ENCODE measurements at places on chromosomes 2 and 18. TPM values are rescaled to one million over a fixed set of nuclear protein-coding genes. Genes with fewer than 3 reads are reported as not detected.

GRCh38 chr18:78526923-78527711 is 452.5 kb upstream of the SALL3 start:
- H3K27me3 ChIP-seq: peaks cover 3% of the 10 kb centered on the region
- no peak for DNase-seq
- H3K4me1 ChIP-seq: no peaks in the 10 kb centered on the region
- H3K4me3 ChIP-seq: no peak overlapping the region
- H3K27ac ChIP-seq: no peak overlapping the region
- H3K36me3 ChIP-seq: peaks cover 18% of the 10 kb centered on the region

DNA sequence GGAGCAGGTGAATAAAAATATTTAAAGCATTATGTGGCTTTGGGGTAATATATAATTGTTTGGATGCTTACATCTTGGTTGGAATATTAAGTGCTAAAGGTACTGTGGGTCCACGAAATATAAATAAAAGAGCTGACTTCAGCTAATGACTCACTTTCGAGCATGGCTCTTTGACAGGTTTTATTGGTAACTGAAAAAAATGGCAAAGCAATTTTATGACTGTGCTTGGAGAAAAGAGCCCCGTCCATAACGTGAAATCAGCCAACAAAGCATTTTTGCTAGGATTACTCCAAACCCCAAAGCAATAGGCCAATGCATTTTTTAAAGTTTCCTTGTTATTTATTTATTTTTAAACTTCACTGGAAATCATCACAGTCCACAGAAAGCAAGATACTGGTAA is 397.2 kb upstream of the CDH19 start:
- no peaks in the 10 kb centered on the region for H3K4me1 ChIP-seq
- DNase-seq: no peak
- no peak overlapping the region for H3K27ac ChIP-seq
- H3K36me3 ChIP-seq: no peaks in the 10 kb centered on the region
- H3K27me3 ChIP-seq: peaks cover 1% of the 10 kb centered on the region

- DNase-seq: no peak
- no peaks in the 10 kb centered on the region for H3K4me1 ChIP-seq
- H3K27me3 ChIP-seq: no peaks in the 10 kb centered on the region
- H3K27ac ChIP-seq: no peak overlapping the region
- H3K4me3 ChIP-seq: no peak overlapping the region
Observed at GRCh38 chr2:203574824-203575223, 39.7 kb upstream of the RAPH1 start.

GRCh38 chr2:140442319-140442718 is 1662.1 kb upstream of the NXPH2 start:
- H3K27me3 ChIP-seq: no peaks in the 10 kb centered on the region
- no peak overlapping the region for H3K27ac ChIP-seq
- no peaks in the 10 kb centered on the region for H3K4me1 ChIP-seq
- H3K36me3 ChIP-seq: no peaks in the 10 kb centered on the region
- DNase-seq: no peak

DNA sequence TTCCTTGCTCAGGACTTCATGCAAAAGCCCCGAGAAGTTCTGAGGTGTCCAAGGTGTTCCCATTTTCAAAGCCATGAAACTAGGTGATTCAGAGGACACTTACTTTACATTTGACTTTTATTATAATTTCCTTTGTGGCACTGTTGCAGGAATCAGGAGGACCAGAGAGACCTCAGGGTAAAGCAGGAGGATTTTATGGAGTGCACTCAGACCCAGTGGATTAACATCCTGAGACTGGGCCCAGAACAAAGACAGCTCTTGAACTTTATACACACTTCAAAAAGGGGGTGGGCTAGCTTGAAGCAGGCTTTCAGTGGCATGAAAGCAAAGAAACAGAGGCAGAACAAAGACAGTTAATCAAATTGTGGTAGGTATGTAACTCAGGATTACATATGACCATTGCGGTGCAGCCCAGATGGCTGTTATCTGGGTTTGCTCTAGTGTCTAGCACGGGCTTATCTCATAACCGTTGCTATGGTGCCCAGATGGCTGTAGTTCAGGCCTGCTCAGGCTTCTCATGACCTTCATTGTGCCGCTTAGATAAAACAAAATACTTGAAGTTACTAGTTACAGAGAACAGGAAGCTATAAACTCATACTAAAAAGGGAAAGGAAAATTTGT is 39.4 kb downstream of the TMEM182 start:
- no peak for DNase-seq
- H3K27ac ChIP-seq: no peak overlapping the region
- H3K36me3 ChIP-seq: peaks cover 47% of the 10 kb centered on the region
- H3K27me3 ChIP-seq: peaks cover 3% of the 10 kb centered on the region
- H3K4me1 ChIP-seq: peaks cover 14% of the 10 kb centered on the region

- no peaks in the 10 kb centered on the region for H3K4me1 ChIP-seq
- no peak for DNase-seq
- H3K27me3 ChIP-seq: peaks cover 4% of the 10 kb centered on the region
- H3K4me3 ChIP-seq: no peak overlapping the region
Observed at GRCh38 chr2:236711440-236711839, 141.8 kb downstream of the ACKR3 start.

GRCh38 chr18:79905389-79905911 is 46.0 kb downstream of the SLC66A2 start:
- no peak overlapping the region for H3K4me3 ChIP-seq
- no peaks in the 10 kb centered on the region for H3K4me1 ChIP-seq
- H3K36me3 ChIP-seq: peaks cover 44% of the 10 kb centered on the region
- H3K27ac ChIP-seq: peak overlapping the region; percentile 42

GRCh38 chr2:178225006-178225805 is 30.9 kb downstream of the OSBPL6 start:
- H3K36me3 ChIP-seq: no peaks in the 10 kb centered on the region
- H3K4me1 ChIP-seq: peaks cover 5% of the 10 kb centered on the region
- no peak overlapping the region for H3K27ac ChIP-seq
- H3K4me3 ChIP-seq: no peak overlapping the region
- H3K27me3 ChIP-seq: no peaks in the 10 kb centered on the region

GRCh38 chr2:149021761-149022160 is 16.7 kb upstream of the LYPD6B start:
- no peak overlapping the region for H3K4me3 ChIP-seq
- H3K27ac ChIP-seq: no peak overlapping the region
- H3K27me3 ChIP-seq: no peaks in the 10 kb centered on the region
- peaks cover 11% of the 10 kb centered on the region for H3K36me3 ChIP-seq
- peaks cover 3% of the 10 kb centered on the region for H3K4me1 ChIP-seq
- DNase-seq: no peak

DNA sequence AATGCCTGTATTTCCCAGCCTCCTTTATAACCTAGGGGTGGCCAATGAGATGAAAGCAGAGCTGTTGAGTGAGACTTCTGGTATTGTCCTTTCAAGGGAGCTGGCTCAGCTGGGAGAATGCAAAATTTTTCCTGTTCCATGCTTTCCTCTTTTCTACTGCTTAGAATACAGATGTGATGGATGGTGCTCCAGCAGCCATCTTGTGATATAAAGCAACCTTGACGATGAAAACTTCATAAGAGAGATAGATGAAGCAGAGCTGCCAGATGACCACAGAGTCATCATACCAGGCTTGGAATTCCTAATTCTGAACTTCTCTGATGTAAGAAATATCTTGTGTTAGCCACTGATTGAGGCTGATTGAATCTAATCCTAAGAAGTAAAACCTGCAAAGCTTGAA is 11.9 kb upstream of the INHBB start:
- peaks cover 12% of the 10 kb centered on the region for H3K4me1 ChIP-seq
- peaks cover 9% of the 10 kb centered on the region for H3K36me3 ChIP-seq
- peaks cover 12% of the 10 kb centered on the region for H3K27me3 ChIP-seq
- no peak for DNase-seq

GRCh38 chr2:63249161-63249560 is 198.5 kb downstream of the OTX1 start:
- H3K27me3 ChIP-seq: no peaks in the 10 kb centered on the region
- no peak for DNase-seq
- H3K27ac ChIP-seq: no peak overlapping the region
- no peaks in the 10 kb centered on the region for H3K36me3 ChIP-seq
- H3K4me3 ChIP-seq: no peak overlapping the region
- H3K4me1 ChIP-seq: no peaks in the 10 kb centered on the region

DNA sequence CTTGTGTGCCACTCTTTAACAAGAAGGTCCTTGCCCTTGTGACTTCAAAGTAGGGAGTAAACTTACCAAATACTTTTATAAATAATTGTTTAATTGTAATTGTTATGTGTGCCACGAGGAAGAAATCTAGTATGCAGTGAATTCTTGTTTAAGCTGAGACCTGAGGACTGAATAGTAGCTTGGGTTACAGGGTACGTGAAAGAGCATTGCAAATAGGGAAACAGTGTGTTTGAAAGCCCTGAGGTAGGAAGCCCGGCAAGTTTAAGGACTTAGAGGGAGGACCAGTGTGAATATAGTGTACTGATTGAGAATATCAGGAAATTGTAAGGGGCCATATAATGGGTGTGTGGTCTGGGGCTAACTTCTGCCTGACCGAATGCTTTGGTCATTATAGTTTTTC is 26.2 kb downstream of the PHLPP1 start:
- peaks cover 47% of the 10 kb centered on the region for H3K4me1 ChIP-seq
- no peak overlapping the region for H3K4me3 ChIP-seq
- H3K36me3 ChIP-seq: no peaks in the 10 kb centered on the region

DNA sequence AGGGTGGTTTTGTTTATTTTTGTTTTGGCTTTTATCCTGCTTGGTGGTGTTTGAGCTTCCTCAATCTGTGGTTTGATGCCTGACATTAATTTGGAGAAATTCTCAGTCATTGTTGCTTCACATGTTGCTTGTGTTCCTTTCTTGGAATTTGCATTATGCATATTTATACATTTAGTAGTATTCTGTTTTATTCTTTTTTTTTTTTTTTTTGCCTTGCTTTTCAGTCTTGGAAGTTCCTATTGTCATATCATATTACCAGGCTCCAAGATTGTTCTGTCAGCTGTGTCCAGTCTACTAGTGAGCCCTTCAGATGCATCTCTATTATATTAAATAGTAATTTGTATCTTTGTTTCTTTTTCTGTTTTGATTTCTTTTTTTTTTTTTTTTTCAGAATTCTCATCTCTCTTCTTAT is 77.0 kb downstream of the EPC2 start:
- H3K4me1 ChIP-seq: peaks cover 21% of the 10 kb centered on the region
- H3K36me3 ChIP-seq: peaks cover 16% of the 10 kb centered on the region
- H3K27me3 ChIP-seq: peaks cover 5% of the 10 kb centered on the region
- DNase-seq: no peak
- no peak overlapping the region for H3K4me3 ChIP-seq

DNA sequence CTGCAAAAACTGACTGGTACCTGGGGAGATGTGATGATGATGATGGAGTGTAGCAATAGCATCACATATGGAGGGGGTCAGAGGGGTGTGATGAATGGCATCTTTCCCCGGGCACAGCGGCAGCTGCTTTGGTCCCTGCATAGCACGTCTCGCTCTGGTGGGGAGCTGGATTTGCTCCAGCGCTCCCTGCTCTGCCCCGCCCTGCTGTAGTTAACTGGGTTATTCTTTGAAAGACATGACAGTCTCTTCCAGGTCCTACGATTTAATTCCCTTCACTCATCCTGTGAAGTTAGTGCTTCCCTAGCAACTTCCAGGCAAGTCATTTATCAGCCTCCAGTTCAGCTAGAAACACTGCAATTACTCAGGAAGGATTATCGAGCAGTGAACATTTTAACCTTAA is 463.1 kb downstream of the TSN start:
- H3K4me3 ChIP-seq: no peak overlapping the region
- no peaks in the 10 kb centered on the region for H3K36me3 ChIP-seq
- no peak for DNase-seq
- H3K27ac ChIP-seq: no peak overlapping the region

DNA sequence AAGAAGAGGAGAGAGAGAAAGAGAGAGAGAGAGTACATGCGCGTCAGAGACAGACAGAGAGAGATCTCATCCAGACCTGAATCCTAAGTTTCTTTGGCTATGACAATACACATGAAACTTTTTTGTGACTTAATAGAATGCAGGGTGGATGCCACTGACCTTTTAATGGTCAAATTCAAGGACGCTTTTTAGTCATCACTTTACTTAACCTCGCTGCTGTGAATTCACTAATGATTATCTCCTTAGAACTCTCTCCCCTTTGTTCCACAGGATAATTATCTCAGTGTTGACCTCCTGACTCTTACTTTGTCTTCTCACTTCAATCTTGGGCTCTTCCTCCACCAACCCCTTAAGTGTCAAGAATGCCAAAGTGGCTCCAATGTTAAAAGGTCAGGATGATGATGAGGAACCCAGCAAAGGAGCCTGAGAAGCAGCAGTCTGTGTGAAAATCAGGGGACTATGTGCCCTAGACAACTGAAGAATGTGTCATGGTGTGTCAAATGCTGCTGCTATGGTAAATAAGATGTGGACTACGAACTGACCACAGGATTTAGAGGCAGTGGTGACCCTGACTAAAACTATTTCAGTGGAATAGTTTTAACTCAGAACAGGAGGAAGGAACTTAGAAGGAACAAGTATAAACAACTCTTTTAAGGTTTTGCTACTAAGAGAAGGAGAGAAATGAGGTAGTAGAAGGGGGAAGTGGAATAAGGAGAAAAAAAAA is 382.1 kb downstream of the ZEB2 start:
- peaks cover 5% of the 10 kb centered on the region for H3K36me3 ChIP-seq
- no peak overlapping the region for H3K4me3 ChIP-seq
- no peak for DNase-seq
- H3K4me1 ChIP-seq: peaks cover 5% of the 10 kb centered on the region
- peaks cover 2% of the 10 kb centered on the region for H3K27me3 ChIP-seq

GRCh38 chr2:95328358-95329125 is 31.4 kb downstream of the KCNIP3 start:
- no peaks in the 10 kb centered on the region for H3K36me3 ChIP-seq
- peaks cover 8% of the 10 kb centered on the region for H3K27me3 ChIP-seq
- no peak for DNase-seq

The SERPINB13 gene
- total RNA-seq: not detected

The LIMS4 gene
- 10.1 TPM for total RNA-seq

The CAPN14 gene
- total RNA-seq: 0.13 TPM

The TFCP2L1 gene
- total RNA-seq: 1.7 TPM

The MAP2 gene
- total RNA-seq: 2.1 TPM

The KRTCAP3 gene
- total RNA-seq: 4.6 TPM
